ENCODE measurements at places on chromosomes 2 and 18. TPM values are rescaled to one million over a fixed set of nuclear protein-coding genes. Genes with fewer than 3 reads are reported as not detected.

Gene KIF1A
- polyA plus RNA-seq: 0.15 TPM

Gene NT5DC4
- polyA plus RNA-seq: 5.0 TPM

Gene TCF7L1
- 0.03 TPM for polyA plus RNA-seq

Gene RAB17
- not detected for polyA plus RNA-seq

Data from K562 (cell line).